Fibroblast of villous mesenchyme (primary cell): ENCODE measurements at places on chromosomes 12 and 14. TPM values are rescaled to one million over a fixed set of nuclear protein-coding genes. Genes with fewer than 3 reads are reported as not detected.

GALNT16 gene
- total RNA-seq: under 0.01 TPM in 2 replicates

TAS2R20 gene
- total RNA-seq: 5.2 and 5.5 TPM in 2 replicates

CLEC6A gene
- total RNA-seq: not detected in 2 replicates

LPAR5 gene
- not detected in 2 replicates for total RNA-seq

FMNL3 gene
- total RNA-seq: 22.5 and 28.7 TPM in 2 replicates

DNA sequence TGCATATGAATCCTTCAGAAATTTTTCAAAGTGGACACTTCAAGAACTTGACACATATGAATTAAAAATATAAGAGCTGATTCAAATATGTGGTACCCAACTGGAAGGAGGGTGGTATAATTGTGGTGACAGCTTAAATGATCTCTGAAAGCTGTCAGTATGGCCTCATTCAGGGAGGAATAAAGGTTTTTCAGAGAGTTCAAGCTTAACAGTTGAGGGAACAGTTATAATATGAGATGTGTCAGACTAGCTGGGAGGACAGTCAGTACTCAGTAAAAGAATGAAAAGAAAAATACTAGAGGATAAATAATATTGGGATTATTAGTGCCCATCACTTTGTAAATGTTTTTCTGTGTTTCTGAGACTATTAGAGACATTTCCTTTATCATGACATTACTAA is 277.5 kb downstream of the RASSF9 start:
- no peak for DNase-seq

DNA sequence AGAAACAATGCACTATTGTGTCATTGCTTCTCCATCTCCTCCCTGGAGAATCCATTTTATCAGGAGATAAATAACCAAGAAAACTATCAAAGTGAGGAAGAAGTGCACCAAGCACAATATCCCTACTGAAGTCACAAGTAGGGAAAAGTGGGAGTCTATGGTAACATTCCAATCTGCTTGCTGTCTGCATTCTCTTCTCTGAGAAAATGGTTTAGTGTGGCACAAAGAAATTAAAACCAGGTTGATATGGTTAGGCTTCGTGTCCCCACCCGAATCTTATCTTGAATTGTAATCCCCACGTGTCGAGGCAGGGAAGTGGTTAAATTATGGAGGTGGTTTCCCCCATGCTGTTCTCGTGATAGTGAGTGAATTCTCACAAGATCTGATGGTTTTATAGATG is 209.7 kb downstream of the PRKD1 start:
- no peak for DNase-seq

DNA sequence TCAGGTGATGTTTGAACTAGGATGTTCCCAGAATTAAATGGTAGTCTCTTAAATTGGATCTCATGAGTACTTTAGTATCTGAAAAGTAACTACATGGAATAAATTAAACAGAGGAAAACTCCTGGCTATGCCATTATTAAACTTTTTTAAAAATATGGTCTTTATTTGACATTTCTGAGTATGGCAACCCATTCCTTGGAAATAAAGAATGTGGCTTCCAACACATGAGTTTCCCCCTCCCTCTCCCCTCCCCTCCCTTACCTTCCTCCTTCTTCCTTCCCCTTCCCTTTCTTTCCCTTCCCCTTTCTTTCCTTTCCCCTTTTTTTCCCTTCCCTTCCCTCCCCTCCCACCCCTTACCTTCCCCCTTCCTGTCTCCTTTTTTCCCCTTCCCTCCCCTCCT is 940.2 kb downstream of the DIO2 start:
- no peak for DNase-seq

DNA sequence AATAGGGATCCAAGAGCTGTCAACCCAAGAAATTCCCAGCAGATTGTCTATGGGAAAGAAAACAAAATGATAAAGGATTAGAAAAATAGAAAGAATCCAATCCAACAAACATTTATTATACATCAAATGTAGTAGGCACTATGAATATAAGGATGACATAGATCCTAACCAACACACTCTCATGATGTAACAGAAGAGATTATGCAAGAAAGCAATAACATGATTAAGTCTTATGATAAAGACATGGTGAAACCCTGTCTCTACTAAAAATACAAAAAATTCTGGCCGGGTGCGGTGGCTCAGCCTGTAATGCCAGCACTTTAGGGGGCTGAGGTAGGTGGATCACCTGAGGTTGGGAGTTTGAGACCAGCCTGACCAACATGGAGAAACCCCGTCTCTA is 2.7 kb downstream of the MED6 start:
- peak; percentile 5 for DNase-seq

- DNase-seq: no peak
Measured at GRCh38 chr12:95224202-95225170, 6.9 kb downstream of the VEZT start.

DNA sequence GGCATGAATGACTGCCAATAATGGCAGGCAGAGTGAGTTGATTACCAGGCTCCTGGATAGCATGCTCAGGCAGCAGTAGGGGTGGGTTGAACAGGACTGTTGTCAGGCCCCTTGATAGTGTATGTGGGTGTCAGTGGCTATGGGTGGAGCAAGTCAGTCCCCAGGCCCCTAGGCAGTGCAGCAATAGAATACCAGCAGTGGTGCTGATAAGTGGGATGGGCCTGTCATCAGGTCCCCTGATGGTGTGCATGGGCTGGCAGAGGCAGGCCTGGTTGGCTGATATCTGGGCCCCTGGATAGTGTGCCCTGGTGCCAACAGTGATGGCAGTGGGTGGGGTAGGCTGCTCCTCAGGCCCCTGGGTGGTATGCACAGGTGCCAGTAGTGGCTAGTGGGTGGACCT is 32.4 kb downstream of the SMCO2 start:
- no peak for DNase-seq

GRCh38 chr12:95614390-95614982 is 63.2 kb upstream of the USP44 start:
- DNase-seq: no peak

- no peak for DNase-seq
Measured at GRCh38 chr12:126107659-126108058, 1042.4 kb downstream of the AACS start.

- DNase-seq: no peak
Measured at GRCh38 chr12:559208-559905, 99.6 kb downstream of the B4GALNT3 start.

- no peak for DNase-seq
Measured at GRCh38 chr14:52190337-52190931, 77.1 kb upstream of the PTGDR start.

GRCh38 chr12:114444422-114445279 is 38.7 kb upstream of the TBX5 start:
- DNase-seq: no peak

GRCh38 chr12:26783131-26783526 is 49.9 kb downstream of the ITPR2 start:
- DNase-seq: no peak

DNA sequence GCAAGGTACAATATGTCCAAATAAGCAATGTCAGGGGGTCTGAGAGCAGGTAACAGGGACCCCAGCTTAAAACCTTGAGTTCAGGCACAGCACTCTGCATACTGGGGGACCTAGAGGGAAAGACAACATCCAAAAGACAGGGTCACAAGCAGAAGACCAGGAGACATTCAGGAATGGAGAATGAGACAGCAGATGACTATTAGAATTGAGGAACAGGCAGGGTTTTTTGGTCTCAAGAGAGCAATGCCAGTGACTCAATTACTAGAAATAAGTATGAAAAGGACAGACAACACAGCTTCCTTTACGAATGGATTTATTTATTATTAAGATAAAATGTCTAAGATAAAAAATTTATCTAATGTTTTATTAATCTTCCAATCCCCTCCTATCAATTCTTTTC is 223.0 kb downstream of the PTPRO start:
- no peak for DNase-seq

GRCh38 chr12:71141378-71141926 is 16.3 kb downstream of the TSPAN8 start:
- peak; percentile 2 for DNase-seq

DNA sequence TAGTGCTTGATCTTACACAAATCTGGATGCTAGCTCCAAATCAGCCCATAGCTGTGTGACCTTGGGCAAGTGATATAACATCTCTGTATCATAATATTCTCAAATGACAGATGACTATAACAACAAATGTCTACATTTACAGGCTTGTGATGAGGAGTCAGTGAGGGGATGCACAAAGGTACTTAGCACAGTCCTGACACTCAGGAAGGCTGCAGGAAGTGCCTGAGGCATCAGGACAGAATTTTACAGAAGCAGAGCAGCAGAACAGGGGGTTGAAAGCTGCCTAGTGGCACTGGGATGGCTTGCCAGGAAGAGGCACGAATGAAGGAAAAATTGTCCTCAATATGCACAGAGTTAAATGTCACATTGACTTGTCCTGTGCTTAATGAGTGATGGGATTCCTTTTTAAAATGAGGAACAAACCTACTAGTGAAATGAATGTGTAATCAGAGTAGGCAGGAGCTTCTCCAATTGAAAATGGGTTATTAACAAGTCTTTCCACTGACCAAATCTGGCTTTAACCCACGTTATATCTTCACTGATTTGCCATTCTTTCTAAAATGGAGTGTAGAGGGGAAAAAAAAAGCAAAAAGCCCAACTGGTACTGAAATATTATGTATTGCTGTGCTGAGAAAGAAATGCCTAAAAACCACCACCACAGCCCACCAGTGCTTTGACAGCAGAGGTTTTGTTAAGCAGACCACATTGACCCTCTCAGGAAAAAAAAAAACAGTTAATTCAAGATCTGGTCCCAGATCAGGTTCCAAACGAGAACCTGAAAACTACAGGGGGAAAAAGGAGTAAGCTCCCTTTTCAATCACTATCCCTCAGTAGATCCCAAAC is 11.6 kb downstream of the BTG1 start:
- DNase-seq: no peak
